NCI-H526 treated with DMSO at 0.1 percent for 48 hours (cell line): ENCODE measurements at places on chromosomes 13 and 19.

DNA sequence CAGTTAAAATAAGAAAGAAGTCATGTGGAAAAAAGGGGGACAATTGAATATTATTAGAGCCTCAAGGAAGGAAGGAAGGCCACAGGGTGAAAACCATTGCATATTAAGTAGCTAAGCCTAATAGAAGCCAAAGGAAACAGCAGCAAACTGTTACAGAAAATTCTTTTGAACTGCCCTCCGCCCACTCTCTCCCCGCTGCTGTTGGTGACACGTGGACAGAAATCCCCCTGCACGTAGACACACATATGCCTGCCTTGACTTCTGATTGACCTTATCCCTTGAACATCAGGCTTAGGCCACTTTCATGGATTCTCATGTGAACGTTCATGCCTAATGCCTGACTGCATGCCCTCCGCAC lies 229.1 kb downstream of the KCNRG start:
- no peak for DNase-seq

- DNase-seq = no peak
Measured at GRCh38 chr13:31912647-31913401, 118.8 kb upstream of the FRY start.

DNA sequence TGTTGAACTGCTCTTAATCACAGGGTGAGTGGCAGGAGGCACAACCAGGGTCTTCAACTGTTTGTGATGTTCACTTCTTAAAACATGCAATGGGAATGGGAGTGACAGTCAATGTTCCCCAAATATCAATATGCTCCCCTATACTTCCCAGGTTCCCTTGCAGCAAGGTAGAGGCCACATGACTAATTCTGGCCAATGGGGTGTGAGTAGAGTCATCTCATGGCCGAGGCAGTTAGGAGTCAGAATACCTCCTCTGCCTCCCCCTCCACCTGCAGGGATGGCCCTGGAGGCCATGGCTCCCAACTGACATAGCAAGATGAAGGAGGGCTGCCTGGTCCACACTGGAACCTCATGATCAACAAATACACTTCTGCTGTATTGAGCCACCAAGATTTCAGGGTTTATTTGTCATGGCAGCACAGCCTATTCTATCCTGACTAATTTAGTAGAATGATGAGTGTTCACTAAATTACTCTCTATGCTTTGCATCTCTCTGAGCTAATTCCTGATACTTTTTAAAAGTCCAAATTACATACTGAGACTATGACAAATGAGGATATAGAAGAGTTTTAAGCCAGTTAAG lies 8.9 kb downstream of the VRK3 start:
- DNase-seq = no peak

DNA sequence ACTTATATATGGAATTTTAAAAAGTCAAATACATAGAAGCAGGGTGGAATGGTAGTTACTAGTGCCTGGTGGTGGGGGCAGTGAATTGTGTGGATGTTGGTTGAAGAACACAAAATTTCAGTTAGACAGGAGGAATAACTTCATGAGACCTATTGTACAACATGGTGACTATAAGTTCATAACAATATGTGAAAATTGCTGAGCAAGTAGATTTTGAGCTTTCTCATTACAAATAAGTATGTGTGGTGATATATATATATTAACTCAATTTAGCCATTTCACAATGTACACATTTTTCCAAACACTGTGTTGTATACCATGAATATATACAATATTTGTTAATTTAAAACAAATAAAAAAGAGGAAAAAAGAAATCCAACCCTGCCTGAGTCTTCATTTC lies 641.1 kb downstream of the DIAPH3 start:
- no peak for DNase-seq

GRCh38 chr13:95982144-95982543 lies 71.1 kb downstream of the UGGT2 start:
- peak; percentile 87 for DNase-seq

- no peak for DNase-seq
Measured at GRCh38 chr13:24179486-24179850, 18.9 kb downstream of the SPATA13 start.

DNA sequence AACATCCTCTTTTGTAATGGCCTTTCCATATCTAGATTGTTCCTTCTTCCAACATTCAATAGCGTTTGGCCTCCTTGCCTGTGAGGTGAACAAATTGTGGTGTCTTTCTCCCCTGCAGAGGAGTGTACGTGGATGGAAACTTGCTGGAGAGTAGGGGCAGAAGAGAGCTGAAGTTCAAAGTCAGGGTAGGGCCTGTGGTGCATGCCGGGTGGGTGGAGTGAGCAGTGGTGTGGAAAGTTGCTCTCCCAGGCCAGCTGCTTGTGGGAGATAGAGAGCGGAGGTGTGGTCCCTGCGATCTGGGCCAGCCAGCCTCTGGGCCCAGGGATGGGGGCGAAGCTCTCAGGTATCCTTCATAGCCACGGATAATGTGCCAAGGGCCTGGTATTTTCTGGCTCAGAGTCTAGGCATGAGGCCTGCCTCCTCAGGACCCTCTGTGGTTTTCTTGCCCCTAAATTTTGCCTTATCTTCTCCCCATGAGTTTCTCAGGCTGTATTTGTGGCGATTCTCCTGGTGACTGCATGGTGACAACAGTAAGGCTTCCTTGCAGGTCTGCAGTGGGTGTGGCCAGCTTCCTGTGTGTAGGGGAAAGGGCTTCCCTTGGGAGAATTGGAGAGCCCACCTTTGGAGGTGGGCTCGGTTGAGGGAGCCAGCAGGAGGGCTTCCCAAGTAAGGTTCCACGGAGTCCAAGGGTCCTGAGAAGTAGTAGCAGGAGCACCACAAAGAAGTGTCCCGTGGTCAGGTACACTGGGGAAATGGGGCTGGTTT lies 6.7 kb downstream of the RGCC start:
- no peak for DNase-seq

DNA sequence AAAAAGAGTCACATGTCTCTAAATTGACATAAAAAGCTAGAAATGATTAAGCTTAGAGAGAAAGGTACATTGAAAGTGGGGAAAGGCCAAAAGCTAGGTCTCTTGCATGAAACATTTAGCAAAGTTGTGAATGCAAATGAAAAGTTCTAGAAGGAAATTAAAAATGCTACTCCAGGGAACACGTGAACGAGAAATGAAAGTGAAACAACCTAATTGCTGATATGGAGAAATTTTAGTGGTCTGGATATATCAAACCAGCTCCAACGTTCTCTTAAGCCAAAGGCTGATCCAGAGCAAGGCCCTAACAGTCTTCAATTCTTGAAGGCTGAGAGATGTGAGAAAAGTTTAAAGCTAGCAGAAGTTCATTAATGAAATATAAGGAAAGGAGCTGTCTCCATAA lies 419.8 kb downstream of the SLITRK6 start:
- no peak for DNase-seq

DNA sequence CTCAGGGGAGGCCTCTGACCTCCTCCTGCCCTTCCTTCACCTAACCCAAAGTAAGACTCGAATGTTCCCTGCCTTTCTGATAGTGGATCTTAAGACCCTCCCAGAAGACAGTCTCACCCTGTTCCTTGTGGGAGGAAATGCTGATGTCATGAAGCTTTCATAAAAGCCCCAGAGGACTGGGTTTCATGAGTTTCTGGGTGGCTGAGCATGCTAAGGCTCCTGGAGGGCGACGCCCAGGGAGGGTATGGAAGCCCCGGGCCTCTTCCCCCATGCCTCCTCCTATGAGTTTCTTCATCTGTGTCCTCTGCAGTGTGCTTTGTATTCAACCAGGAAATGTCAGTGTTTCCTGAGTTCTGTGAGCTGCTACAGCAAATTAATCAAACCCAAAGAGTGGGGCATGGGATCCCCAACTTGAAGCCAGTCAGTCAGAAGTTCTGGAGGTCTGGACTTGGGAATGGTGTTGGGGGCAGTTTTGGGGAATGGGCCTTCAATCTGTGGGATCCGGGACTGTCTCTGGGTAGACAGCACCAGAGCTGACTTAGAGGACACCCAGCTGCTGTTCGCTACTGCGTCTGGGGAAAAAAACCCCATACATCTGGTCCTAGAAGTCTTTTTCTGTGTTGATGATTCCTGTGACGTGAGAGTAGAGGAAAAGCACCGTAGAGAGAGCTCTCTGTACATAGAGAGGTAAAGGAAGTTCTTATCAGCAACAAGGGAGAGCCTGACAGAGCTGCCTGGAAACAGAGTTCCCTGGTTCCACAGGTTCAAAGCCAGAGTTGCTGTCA lies 2.0 kb upstream of the LILRB2 start:
- no peak for DNase-seq

DNA sequence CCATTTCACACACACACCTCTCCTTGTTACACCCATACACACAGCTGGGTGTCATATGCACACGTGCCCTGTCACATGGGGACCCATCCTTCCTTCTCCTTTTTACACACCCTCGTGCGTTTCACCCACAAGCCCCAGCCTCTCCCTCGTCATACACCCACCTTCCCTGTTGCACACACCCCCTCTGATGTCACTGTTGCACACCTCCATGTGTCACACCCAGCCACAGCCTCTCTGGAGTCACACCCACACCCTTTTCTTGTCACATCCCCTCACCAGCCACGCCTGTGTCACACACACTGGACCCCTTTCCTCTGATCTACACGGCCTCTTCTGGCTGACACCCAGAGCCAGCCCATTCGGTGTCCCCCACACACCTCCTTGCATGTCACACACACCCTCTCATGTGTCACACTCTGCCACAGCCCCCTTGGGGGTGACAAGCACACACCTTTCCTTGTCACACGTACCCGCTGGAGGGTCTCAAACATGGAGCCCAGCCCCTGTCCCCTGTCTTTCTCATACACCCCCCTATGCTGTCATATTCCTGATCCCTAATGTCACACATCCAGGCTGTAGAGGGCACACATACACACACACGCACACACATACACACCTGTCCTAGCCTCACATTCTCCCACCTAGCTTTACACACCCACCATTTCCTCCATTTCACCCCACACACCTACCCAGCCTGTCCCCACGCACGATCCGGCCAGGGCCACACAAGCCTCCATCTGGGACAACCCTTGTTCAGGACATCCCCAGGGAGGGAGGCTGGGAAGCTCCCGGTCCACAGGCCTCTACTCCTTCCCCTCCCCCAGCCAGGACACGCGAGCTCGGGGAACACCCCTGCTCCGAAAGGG lies 1.4 kb downstream of the NOVA2 start:
- DNase-seq = no peak

DNA sequence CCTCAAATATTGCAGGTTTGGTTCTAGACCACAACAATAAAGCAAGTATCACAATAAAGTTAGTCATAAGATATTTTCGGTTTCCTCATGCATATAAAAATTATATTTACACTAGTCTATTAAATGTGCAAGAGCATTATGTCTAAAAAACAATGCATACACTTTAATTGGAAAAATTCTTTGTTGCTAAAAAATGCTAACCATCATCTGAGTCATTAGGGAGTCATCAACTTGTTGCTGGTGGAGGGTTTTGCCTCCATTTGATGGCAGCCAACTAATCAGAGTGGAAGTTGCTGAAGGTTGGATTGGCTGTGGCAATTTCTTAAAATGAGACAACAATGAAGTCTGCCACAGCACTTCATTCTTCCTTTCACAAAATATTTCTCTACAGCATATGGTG lies 422.3 kb upstream of the GPC6 start:
- no peak for DNase-seq

DNA sequence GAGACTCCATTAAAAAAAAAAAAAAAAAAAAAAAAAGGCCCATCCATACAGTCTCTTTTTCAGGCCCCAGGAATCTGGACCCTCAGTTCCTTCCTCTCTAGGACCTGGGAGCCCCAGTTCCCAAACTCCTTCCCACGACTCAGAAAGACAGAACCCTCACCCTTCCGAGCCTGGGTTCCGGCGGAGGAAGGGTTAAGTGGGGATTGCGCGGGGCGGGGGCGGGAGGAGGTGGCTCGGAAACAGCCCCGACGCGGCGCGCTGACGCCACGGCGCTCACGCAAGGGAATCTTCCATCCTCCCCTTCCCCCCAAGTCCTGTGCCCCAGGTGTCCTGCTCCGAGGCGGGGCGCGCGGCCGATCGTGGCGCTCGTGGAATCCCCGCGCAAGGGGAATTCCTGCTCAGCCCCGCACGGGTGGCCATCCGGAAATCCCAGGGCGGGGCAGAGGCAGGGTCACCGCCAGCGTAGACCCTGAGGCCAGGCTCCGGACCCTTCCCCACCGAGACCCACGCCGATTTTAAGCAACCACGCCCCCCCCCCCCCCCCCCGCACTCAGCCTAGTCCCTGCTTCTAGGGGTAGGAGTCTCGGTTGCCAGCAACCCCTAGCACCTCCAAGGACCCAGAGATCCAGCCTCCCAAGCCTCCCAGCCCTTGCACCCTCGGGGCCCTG lies 659 bp downstream of the NFKBID start:
- peak; percentile 77 for DNase-seq

- DNase-seq = no peak
Measured at GRCh38 chr19:45340899-45341453, 426 bp downstream of the KLC3 start.

- no peak for DNase-seq
Measured at GRCh38 chr13:23447927-23448326, 14.4 kb upstream of the SACS start.

GRCh38 chr13:75180805-75181455 lies 301.0 kb downstream of the TBC1D4 start:
- DNase-seq = no peak

DNA sequence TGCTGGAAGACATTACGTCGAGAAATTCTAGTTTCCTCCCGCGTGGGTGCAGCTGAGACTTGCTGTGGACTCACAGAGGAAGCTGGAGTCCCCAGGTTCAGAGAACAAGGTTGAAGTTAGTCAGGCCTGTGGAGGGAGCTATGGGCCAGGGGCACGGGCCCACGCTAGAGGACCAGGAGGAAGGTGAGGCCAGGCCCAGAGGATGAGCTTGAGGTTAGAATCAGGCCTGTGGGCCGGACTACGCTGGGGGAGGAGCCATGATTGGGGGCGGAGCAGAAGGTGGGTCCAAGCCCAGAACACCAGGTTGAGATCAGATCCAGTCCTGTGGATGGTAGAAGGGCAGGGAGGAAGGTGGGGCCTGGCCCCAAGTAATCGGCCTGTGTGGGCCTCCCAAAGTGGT lies 32.6 kb downstream of the ZNF846 start:
- no peak for DNase-seq

GRCh38 chr19:41540041-41540695 lies 35.8 kb upstream of the CEACAM21 start:
- no peak for DNase-seq

GRCh38 chr19:8722032-8722431 lies 598 bp downstream of the OR2Z1 start:
- no peak for DNase-seq

DNA sequence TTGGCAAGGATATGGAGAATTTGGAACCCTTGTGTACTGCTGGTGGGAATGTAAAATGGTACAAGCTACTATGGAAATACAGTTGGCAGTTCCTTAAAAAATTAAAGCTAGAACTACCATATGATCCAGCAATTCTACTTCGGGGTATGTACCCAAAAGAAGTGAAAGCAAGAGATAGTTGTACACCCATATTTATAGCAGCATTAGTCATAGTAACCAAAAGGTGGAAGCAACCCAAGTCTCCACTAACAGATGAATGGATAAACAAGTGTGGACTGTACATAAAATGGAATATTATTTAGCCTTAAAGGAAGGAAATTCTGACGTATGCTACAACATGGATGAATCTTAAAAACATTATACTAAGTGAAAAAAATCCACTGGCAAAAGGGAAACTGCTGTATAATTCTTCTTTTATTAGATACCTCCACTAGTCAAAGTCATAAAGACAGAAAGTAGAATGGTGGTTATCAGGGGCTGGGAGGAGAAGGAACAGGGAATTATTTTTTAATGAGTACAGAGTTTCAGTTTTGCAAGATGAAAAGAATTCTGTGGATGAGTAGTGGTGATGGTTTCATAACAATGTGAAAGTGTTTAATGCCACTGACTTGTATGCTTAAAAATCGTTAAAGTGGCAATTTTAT lies 141.6 kb downstream of the RXFP2 start:
- no peak for DNase-seq
